ENCODE measurements at places on chromosomes 13 and 19.

DNA sequence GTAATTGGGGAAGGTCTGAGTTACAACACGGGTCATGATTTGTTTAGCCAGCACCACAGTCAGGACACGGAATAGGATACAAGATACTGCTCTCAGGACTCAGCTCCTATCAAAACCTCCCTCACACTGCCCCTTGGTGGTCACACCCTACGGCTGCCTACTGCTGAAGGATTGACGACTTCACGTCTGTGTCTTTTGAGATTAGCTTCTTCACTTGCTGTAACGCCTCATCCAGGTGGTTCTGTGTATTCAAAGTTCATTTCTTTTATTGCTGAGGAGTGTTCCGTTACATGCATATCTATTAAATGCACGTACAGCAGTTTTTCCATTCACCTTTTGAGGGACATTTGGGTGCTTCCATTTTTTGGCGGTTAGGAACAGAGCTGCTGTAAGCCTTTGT lies 46.3 kb downstream of the URI1 start:
- no peak for DNase-seq

DNA sequence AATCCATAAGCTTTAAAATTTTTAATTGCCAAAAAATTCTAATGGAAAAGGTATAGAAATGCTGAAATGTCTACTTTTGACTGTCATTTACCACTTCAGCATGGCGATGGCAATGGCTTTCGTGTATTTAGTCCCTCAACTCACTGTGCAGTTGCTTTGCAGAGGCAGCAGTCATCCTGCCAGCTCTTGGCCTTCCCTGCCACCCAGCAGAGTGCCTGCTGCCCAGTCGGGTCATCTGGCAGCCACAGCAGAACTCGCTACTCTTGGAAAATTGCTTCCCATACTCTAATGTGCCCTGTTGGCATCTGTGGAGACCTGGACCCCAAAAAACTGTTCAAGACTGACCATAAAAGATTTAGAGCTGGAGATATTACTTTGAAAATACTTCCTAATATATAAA lies 383.2 kb downstream of the UQCRFS1 start:
- no peak for DNase-seq

GRCh38 chr19:48481846-48482639 lies 12.9 kb downstream of the CYTH2 start:
- DNase-seq = peak; percentile 54

DNA sequence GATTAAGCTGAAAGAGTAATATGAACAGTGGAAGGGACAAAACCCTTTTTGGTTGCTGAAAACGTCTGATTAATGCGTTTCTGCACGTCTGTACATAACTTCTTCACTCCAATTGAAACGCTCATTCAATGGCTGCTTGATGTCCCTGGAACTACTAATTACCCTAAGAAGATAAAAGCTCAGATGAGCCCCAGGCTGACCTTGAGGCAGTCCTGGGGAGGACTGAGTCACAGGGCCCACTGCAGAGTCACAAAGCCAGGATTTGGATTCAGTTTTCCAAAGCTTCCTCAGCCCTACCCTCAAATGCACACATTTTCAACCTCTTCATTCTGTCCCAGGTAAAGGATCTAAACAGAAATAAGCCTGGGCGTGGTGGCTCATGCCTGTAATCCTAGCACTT lies 75.0 kb upstream of the FLT1 start:
- DNase-seq = peak; percentile 36

DNA sequence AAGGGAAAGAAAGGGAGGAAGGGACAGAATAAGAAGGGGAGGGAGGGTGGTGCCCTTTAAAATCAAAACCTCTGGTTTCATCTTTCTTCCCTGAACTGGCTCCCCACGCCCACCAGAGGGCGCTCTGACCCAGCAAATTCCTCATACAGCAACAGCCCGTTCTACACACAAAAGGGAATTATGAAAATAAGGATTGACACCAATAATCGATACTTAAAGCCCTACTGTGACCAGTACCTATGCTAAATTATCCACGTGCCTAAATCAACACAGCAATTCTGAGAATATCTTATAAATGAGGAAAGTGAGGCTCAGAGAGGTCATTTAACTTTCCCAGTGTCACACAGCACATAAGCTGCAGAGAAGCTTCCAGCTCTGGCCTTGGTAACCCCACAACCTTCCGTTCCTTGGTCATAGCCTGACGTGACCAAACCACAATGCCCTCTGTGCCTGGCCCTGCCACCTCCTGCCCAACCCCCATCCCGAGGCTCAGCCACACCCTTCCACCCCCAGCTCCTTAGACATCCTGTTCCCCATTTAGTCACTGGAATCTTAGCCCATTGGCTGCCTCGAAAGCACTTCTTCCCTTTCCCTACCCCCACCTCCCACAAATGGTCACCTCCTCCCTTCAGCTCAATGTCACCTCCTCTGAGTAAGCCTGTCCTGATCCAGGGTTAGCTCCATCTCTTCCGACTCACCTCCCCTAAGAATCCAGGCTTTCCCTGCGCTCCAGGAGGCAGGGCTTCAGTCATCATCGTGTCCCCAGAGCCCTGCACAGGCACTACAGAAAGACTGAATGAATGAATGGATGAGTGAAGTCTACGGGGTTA lies 34.2 kb upstream of the PNMA8B start:
- DNase-seq = peak; percentile 77

GRCh38 chr19:31694761-31695160 lies 345.5 kb upstream of the TSHZ3 start:
- DNase-seq = no peak

DNA sequence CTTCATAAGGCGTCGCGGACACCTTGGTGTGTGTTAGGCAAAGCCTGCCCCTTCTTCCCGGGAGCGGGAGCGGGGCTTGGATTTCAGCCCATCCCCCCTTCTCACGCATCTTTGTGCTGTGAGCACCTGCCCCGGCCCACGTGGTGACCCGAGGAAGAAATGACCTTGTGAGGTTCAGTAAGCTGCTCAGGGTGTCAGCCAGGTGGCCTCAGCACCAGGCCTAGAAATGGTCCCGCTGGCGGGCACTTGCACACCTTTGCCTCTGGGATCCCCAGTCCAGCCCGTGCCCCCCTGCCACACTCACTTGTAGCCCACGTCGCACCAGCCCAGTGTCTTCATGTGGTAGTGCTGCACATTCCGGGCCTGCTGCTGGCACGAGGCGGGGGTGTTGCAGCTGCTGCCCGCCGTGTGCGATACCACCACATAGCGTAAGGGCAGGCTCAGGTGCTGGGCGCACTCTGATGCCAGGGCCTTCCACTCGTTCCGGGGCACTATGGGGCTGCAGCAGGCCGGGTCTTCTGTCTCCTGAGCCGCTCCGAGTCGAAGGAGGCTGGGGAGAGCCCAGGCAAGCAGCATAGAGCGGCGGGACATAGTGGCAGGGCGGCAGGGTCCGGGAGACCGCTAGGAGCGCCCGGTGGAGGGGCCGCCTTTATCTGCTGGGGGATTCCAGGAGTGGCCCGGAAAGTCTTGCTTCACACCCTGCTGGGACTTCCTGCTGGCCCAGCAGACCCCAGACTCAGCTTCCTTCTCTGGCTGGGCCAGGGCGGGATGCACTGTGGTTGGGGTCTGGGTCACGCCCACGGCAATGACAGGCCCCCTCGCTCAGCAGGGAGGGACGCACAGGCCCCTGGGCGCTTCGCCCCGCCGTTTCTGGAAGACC lies at the start of gene PGLYRP1:
PGLYRP1 (minus strand) TSS at position 623 of the 880 bp plus-strand sequence; CDS start at position 591, 32 bp downstream.
- no peak for DNase-seq

DNA sequence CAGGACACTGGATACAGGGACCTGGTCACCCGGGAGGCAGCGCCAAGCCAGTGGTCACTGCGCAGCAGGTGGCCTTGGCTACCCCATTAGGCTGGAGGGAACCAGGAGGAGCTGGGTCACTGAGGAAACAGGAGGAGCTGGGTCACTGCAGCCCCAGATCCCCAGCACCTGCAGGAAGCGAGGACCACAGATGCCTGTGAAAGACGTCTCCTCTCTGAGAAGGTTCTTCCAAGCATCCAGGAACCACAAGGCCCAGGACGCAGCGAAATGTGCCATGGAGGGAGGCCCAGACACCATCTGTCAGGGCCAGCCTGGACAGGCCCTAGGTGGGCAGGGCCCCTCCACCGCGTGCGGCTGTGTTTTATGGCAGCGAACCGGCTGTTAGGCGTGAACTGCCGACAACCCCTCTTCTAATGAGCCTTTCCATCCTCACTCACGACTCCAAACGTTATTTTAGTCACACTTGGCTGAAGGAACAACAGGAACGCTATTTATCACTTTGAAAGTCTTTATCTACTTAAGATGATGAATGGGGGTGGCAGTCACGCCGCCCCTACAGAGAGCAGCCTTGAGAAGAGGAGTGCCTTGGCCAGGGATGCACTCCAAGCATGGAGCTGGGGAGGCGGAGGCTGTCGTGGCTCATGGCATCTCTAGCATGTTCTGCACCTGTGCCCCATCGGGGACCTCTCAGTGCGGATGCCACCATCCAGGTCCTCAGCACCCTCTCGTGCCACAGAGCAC lies 53.3 kb downstream of the CEBPG start:
- DNase-seq = no peak

GRCh38 chr13:62357887-62358645 lies 942.4 kb upstream of the PCDH20 start:
- DNase-seq = no peak

GRCh38 chr13:39602614-39603366 lies at the start of gene LHFPL6:
Gene LHFPL6 (minus strand): TSS chr13:39603193.
- peak; percentile 77 for DNase-seq
